ENCODE measurements at places on chromosomes 6 and 20.

GRCh38 chr6:35547676-35548075 is 35.0 kb upstream of the TULP1 start:
- no peak for DNase-seq

- no peak for DNase-seq
These were observed 7.3 kb upstream of the GJB7 start for GRCh38 chr6:87336367-87336766.

GRCh38 chr6:43738877-43739641 is 31.0 kb upstream of the VEGFA start:
- DNase-seq, result no peak

DNA sequence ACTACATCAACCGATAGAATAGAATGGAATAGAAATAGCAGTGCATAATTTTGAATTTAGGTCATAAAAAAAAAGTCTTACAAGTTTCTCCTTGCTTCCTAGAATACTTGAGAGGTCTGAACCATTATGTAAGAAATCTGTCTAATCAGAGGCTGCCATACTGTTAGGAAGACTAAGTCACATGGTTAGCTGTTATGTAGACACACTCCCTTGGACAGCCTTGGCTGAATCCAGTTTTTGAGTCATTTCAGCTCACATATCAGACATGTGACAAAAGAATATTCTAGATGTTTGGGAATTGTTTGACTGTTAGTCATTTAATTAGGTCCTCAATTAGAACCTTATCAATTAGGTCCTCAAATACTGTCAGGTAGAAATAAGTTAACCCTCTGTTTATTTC is 1601.4 kb downstream of the GRIK2 start:
- DNase-seq, result no peak

- DNase-seq, result no peak
These were observed 156.4 kb upstream of the DTNBP1 start for GRCh38 chr6:15819226-15819625.

- no peak for DNase-seq
These were observed 170.8 kb downstream of the BCAS1 start for GRCh38 chr20:53899351-53900167.

DNA sequence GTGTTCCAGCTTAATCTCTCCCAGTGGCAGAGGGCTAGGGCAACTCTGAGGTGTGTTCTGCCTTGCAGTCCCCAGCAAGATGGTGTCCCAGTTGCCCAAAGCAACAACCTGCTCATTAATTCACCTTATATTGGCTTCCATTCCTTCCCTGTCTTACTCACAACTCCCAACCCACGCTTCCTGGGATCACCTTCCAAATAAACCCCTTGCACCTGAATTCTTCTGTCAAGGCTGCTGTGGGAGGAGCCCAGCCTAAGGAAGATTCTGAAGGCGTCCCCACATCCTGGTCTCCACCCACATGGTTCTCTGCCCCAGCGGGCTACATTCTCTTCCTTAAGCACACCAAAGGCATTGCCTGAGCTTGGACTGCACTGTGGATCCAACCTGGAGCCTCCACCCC is 116.6 kb upstream of the MAFB start:
- no peak for DNase-seq

DNA sequence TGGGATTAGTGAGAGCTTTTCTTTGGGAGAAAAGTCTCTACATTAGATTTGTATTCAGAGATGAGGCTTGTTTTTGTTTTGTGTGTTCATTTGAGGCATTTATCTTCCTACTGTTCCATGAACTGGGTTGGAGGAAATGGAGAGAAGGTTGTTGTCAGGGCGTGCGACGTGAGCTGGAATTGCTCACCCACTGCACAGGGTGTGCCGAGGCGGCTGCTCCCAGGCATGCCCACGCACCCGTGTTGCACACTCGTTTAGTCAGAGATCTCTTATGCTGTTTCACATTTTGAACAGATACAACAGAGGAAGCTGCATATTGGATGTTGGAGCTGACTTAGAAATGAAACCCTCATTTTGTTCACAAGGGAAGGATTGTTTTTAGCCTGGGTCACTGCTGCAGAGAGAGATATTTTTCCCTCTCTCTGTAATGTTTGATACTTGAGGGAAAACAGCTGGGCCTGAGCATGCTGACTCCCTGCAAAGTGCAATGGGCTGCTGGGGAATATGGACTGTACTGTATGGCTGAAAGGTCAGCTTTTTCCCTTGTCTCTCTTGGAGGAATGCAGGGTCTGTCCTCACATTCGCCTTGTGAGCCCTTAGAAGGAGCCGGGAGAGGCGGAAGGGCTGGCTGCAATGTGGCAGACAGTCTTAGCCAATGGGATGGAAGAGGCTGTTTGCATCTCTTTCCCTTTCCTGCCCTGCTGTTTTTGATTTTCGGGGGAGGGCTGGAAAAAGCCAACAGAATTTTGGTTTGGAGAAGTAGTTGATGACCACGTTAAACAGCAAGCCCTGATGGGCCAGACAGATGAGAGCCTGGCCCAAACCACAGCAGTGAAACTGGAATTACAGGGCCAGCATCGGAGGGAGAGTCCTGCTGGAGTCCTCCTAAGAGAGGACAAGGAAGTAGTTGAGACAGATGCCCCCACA is 170.8 kb downstream of the SASH1 start:
- no peak for DNase-seq

DNA sequence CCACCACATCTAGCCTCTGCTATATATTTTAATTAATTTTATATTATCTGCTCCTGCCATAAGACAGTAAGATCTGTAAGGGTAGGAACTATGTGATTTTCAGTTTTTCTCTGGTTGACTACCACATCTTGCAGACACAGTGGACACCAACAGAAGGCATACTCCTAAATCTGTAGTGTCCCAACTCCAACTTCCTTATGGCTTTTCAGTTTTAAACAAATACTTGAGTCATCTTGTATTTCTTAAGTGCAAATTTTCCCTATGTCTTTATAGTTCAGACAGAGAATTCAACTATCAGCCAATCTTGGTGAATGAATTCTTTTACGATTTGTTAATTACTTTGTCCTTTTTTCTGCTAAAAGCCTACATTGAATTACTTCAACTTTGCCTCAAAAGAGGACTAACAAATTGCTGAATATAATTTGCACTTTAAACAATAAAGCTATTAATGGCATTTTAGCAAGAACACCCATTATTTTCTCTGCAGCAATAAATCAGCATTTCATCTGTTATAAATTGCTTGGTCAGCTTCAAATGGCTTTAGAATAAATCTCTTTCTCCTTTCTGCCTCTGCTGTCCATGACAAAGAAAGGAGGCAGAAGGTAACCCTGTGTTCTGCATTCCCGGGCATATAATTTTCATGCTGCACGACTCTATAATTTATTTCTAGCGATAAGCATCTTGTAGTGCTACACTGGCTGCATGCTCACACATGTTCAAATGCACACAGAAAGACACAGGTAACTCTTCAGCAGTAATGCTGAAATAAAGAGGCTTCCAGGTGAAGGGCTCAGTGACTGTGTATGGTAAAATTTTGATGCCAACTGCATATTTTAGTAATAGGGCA is 144.8 kb downstream of the BACH2 start:
- DNase-seq, result no peak

DNA sequence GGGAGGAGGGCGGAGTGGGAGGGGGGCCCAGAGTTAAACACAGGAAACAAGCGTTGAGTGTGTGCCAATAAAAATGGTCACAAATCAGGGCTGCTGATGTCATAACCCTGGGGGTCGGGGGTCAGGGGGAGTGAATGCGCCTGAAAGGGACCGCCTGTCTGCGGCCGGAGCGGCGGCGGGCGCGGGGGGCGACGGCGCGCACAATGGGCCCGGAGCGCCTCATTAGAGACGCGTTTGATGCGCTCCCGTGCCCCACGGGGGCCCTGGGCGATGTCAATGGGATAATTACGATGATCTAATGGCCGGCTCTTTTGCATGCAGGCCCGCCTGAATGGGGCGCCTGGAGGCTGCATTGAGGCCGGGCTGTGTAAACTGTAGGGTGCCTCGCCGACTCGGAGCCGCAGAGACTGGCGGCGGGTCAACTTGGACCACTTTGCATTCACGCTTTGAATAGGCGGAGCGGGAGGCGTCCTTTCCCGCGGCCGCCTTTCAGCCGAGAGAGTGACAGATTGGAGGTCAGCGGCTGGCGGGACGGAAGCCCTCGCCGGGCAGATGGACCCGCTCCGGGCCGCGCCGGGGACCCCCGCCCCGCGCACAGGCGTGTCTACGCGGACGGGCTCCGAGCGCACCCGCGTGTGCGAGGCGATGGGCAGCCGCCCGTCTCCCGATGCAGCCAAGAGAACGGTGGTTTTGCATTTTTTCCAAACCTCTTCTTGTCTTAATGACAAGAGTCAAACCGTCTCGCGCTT is 296.1 kb downstream of the TFAP2C start:
- no peak for DNase-seq

- DNase-seq, result no peak
These were observed 39.4 kb downstream of the NOL7 start for GRCh38 chr6:13654496-13654895.

DNA sequence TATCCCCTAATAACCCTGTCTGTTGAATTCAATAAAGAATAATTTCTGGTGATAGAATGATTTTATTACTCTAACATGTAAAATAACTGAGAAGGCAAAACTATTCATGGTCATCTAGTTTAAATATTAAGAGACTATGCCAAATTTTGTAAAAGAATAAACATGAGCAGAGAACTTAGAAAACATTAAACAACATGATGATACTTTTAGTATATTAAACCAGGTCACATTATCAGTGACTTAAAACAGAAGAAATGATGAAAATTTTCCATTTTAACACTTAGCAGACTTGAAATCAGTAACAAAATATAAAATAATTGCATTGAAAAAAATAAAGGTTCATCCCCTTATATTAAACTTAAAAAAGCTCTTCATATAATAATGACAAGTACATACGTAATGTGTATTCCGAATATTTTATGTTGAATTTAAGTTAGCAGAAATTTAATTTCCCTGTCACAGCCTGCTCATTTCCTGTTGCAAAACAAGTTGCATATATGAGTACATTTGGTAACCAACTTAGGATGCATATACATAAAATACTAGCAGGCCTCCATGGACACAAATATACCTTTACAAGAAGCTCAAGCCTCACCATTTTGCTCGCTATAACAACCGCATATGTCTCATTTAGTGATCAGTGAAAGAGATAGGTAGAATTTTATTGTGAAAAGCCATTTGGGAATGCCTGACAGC is 40.6 kb downstream of the DTNBP1 start:
- no peak for DNase-seq

DNA sequence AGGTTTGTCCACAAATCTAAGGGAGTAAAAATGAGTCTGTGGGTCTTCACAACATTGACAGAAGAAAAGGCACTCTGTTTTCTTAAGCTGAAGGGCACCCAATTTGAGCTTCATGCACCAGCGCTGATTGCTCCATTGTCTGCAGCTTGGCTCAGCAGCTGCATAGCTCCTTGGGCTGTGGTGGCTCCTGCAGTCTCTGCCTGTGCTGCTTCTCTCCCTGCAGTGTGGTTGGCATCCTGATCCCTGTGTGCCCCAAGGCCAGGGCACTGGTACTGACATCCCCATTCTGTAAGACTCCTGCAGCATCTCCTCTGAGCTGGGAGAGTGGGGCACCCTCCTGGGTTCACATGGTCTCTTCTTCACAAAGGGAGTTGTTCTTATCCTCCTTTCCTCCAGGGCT is 83.2 kb upstream of the B3GAT2 start:
- no peak for DNase-seq

- no peak for DNase-seq
These were observed 27.1 kb downstream of the ADNP start for GRCh38 chr20:50904067-50904570.

DNA sequence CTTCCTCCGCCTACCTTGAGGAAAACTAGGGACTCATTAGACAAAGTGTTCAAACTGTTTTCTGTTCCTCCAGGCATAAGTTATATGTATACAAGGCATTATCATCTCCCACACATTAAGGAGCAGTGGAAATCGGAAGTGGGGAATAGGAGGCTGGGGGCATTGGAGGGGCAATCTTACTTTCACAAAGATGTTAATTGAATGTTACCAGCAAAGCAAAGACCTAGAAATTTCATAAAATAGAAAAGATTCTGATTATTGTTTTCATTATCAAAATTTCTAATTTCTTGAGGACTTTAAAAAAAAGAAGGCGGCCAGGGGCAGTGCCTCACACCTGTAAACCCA is 501.7 kb upstream of the JARID2 start:
- no peak for DNase-seq

DNA sequence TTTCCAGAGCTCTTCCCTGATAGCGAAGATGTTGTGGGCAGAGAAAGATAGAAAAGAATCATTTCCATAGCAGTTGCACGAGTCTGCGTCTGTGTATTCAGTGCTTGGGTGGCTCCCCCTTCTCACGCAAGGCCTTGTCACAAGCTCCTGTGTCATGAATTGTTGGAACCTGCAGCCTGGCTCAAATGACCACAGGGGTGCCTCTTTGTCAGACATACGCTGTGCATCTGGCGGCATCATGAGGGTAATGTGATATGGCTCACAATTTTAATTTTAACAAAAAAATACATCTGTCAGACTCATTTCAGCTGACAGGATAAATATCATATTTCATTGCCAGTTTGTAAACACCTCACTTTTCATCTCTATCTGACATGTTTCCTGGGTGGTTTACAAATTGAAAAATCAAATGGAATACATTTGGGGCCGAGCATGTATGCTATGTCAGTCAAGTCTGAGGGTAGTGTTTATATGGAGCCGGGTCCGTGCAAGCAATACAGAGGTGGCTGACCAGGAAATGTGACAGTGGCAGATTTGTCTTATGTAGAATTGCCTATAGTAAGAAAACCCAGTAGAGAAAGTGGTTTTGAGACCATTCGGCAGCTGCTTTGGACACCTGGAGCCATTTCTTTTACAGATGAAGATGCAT is 90.9 kb downstream of the CAP2 start:
- DNase-seq, result peak; percentile 78

DNA sequence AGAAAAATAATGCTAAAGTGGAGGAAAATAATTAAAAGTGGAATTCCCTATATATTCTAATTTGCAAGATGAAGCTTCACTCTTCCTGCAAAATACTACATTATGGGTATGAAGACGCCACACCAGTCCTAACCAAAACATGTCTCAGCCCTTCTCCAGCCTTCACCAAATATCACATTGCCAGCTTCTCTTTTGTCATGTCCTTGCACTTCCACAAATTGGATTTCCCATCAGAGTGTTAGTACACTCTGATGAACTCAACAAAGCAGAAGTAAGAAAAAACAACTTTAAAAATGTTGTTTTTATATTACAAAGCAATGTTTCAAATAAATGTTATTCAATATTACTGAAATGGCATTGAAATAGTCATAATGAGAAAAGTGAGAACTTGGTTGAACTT is 62.4 kb upstream of the RNF146 start:
- no peak for DNase-seq
